ENCODE measurements at places on chromosomes 2 and 18. TPM values are rescaled to one million over a fixed set of nuclear protein-coding genes. Genes with fewer than 3 reads are reported as not detected.

The ADGRF3 gene
- under 0.01 TPM for total RNA-seq

The COLEC12 gene
- total RNA-seq = 79.5 TPM

The NPPC gene
- 0.28 TPM for total RNA-seq

The C1QL2 gene
- total RNA-seq = not detected

The RBM44 gene
- 0.14 TPM for total RNA-seq

The MYO7B gene
- not detected for total RNA-seq

The PDE11A gene
- total RNA-seq = under 0.01 TPM

The RGPD3 gene
- 0.09 TPM for total RNA-seq

The CHPF gene
- 134 TPM for total RNA-seq

The AOX1 gene
- total RNA-seq = 23.2 TPM

The TMEM182 gene
- total RNA-seq = 1.6 TPM

The RRM2 gene
- 4.4 TPM for total RNA-seq

The TRABD2A gene
- total RNA-seq = 6.4 TPM

The LBX2 gene
- total RNA-seq = 2.9 TPM

The SNORC gene
- 0.92 TPM for total RNA-seq

The COX7A2L gene
- 219 TPM for total RNA-seq

The GKN2 gene
- total RNA-seq = not detected
